ENCODE measurements at places on chromosomes 12 and 14. TPM values are rescaled to one million over a fixed set of nuclear protein-coding genes. Genes with fewer than 3 reads are reported as not detected.

RASAL1 gene
- not detected for total RNA-seq

ANKRD9 gene
- 13.7 TPM for total RNA-seq

DCN gene
- total RNA-seq: 863 TPM

LTBP2 gene
- total RNA-seq: 363 TPM

Measured in aorta (tissue), 5 donors.